ENCODE measurements at places on chromosomes 16 and 17. TPM values are rescaled to one million over a fixed set of nuclear protein-coding genes. Genes with fewer than 3 reads are reported as not detected.

- peak; percentile 40 for DNase-seq
- peaks cover 16% of the 10 kb centered on the region for H3K4me1 ChIP-seq
- peak overlapping the region; percentile 52 for H3K4me3 ChIP-seq
- H3K27ac ChIP-seq = peak overlapping the region; percentile 66
These were observed 683.1 kb upstream of the SALL1 start for GRCh38 chr16:51834133-51834532.

- peaks cover 7% of the 10 kb centered on the region for H3K4me1 ChIP-seq
- no peaks in the 10 kb centered on the region for H3K36me3 ChIP-seq
- no peak for DNase-seq
- peak overlapping the region; percentile 32 for H3K4me3 ChIP-seq
These were observed 236.0 kb downstream of the IRF8 start for GRCh38 chr16:86134802-86135461.

DNA sequence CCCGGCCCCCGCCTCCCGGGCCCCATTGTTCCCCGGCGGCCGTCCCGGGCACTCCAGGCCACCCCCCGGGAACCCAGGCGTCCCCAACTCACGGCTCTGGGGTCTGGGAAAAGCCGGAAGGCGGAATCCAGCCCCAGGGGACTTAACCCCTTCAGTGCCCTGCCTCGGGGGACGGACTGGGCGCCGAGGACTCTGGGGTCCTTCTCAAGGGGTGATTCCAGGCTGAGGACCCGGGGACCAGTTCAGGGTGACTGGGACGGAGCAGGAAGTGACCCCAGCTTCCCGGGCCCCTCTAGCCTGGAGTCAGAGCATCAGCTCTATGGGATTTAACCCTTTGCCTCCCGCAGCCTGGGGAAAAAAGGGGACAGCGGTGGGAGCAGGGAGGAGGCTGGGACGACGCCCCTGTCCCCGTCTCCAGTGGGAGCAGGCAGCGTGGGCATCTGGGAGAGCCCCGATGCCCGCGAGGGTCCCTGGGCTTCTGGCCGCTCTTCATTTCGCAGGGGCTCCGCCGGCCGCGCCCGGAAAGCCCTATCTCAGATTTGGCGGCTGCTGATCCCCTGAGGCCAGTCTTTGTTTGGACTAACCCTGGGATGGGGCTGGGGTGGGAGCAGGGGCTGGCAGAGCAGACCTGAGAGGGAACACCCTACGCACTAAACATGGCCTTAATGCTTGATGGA, at the start of gene ZNF629:
Gene ZNF629, minus strand, starts transcription at position 270 of the 677 bp plus-strand sequence. CDS start 2,723 bp downstream, outside the sequence.
- H3K4me1 ChIP-seq = peaks cover 25% of the 10 kb centered on the region
- peak within 1 kb of the TSS; percentile 92 for H3K4me3 ChIP-seq
- peak within 1 kb of the TSS; percentile 91 for H3K27ac ChIP-seq
- no peaks in the 10 kb centered on the region for H3K27me3 ChIP-seq

DNA sequence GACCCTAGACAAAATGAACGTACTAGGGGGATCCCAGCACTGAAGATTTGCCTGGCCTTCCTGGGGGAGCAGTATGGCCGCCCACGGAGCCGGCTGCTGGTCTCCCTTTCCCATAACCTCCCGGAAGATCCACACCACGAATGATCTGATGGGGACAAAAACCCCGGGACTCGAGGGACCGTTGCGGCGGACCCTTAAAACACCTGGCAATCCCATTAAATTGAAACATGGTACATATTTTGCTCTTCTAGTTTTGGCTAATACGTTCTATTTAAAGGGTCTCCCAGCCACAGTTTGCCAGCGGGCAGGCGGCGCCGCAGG, 45.2 kb upstream of the LCMT1 start:
- DNase-seq = no peak
- H3K4me3 ChIP-seq = peak overlapping the region; percentile 92
- peaks cover 8% of the 10 kb centered on the region for H3K36me3 ChIP-seq

GRCh38 chr16:19831678-19832077, 53.0 kb downstream of the GPRC5B start:
- H3K4me1 ChIP-seq = peaks cover 22% of the 10 kb centered on the region
- DNase-seq = peak; percentile 72
- no peak overlapping the region for H3K27ac ChIP-seq
- H3K27me3 ChIP-seq = no peaks in the 10 kb centered on the region
- no peak overlapping the region for H3K4me3 ChIP-seq
- no peaks in the 10 kb centered on the region for H3K36me3 ChIP-seq

GRCh38 chr16:15873301-15873700, 15.1 kb downstream of the CEP20 start:
- no peaks in the 10 kb centered on the region for H3K27me3 ChIP-seq
- DNase-seq = no peak
- H3K27ac ChIP-seq = no peak overlapping the region

DNA sequence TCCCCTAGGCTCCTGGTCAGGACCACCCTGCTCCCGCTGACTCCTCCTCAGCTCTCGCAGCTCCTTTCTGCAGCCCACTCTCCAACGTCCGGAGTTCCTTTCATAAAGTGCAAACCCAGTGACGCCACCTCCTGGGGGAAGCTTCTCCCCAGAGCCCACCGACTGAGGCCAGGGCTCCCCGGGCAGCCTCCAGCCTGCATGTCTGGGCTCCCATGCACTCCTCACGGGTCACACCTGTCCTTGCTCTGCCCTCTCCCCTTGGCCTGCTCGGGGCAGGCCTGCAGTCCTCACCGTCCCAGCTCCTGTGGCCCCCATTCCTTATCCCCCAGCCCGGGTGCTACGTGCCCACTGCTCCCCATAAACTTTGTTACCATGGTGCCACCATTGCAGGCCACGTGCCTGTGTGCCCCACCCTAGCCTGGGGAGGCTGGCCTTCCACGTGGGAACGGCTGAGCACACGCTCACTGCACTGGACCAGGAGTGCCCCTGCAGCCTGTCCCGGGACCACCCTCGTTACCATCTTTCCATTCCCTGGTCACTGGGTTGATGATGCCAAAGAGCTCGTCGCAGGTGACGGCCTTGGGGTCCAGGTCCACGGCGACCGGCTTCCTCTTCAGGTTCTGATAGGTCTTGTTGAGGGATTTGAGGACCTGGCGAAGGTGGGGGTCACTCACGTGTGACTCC, 84.9 kb downstream of the DNAH17 start:
- DNase-seq = no peak
- no peaks in the 10 kb centered on the region for H3K36me3 ChIP-seq

DNA sequence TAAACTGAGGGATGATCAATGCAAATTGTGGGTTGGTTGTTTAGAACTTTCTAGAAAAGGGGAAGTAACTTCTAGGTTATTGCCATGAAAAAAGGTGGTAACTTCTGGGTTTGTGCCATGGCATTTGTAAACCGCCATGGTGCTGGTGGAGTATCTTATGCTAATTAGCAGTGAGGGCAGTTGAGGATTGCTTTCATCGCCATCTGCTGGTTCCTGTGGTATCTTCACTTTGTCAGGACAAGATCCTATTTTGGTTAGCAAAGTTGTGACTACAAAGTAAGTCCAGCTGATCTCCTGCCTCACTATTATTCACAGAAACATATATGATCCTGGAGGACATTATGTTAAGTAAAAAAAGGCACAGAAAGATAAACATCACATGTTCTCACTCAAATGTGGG, 1332.3 kb downstream of the CDH11 start:
- no peak overlapping the region for H3K27ac ChIP-seq
- no peaks in the 10 kb centered on the region for H3K4me1 ChIP-seq
- no peaks in the 10 kb centered on the region for H3K36me3 ChIP-seq

DNA sequence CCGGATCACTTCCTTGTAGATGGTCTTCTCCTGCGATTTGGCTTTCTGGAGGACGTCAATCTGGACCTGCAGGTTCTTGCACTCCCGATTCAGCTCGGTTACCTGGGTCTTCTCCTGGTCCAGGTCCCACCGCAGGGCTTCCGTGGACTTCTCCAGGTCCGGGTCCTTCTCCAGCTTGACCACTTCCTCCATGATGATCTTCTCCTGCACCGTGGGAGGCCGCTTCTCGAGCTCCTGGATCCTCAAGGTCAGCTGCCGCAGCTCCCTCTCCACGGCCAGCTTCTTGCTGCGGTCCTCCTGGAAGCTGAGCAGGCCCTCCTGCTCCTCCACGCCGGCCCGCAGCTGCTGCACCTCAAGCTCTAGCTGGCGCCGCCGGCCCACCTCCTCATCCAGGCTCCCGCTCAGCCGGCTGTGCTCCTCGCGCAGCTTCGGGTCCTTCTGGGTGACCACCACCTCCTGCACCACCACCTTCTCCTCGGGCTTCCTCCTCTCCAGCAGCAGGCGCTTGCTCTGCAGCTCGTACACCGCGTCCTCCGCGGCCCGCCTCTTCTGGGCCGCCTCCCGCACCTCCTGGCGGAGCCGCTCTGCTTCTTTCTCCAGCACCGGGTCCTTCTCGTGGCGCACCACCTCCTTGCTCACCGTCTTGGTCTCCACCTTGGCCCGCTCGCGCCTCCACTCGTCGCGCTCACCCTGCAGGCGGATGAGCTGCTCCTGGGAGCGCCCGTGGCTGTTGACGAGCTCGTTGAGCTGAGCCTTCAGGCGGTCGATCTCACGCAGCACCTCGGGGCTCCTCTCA, 8.2 kb downstream of the CDK3 start:
- no peak overlapping the region for H3K27ac ChIP-seq
- no peak overlapping the region for H3K4me3 ChIP-seq
- H3K36me3 ChIP-seq = peaks cover 10% of the 10 kb centered on the region
- peaks cover 10% of the 10 kb centered on the region for H3K27me3 ChIP-seq
- DNase-seq = no peak

DNA sequence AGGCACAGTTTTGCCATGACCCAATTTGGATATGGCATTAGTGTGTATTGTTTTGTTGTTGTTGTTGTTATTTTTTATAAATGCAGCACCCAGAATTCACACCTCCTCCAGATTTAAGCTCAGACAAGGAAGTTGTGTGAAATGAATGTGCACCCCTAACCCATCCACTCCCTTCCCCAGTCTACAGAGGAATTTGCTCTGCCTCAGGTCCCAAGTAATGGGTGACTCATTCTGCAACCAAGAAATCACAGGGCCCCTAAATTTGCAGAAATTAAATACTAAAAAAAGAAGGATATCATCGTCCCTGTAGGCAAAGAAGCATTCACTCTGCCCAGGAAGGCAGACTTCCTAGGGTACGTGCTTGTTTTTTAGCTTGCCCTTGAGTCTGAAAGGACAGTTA, 62.3 kb downstream of the CLEC16A start:
- DNase-seq = no peak
- no peaks in the 10 kb centered on the region for H3K27me3 ChIP-seq
- H3K4me1 ChIP-seq = peaks cover 56% of the 10 kb centered on the region

DNA sequence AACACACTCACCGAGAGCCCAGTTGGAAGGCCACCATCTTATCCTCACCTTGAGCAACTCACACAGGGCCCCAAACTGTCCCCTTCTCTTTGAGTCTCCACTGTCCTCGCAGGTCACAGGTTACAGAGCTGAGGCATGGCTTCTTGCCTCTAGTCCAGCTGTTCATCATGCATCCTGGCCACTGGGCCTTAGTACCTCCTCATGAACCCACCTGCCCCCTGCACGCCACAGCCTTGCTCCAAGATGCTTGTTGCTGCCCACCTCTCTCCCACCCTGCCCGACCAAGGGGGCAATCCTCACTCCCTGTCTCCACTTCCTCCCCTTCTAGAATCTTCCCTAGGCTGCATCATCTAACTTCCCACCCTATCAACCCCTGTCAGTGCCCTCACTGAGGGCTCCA, 17.1 kb downstream of the CDH5 start:
- peaks cover 15% of the 10 kb centered on the region for H3K27me3 ChIP-seq
- no peak for DNase-seq
- H3K4me1 ChIP-seq = peaks cover 28% of the 10 kb centered on the region
- H3K4me3 ChIP-seq = no peak overlapping the region

DNA sequence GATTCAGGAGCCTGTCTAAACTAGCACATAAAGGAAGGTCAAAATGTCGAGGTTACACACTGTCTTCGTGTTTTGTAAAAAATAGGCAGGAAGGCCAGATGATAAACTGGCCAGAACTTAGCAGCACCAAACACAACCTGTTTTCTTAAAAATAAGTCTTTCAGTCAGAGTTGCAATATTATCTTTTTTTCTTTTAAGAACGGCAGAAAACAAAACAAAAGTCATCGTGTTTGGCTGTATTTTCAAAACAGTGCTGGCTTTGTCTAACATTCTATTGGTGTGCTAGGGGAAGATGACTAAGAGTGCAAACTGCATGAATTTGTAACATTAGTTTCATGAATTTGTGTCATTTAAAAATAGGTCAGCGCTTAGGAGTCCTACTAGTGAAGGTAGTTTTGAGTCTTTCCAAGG, 5.3 kb downstream of the MAF start:
- no peaks in the 10 kb centered on the region for H3K36me3 ChIP-seq
- H3K4me1 ChIP-seq = peaks cover under 1% of the 10 kb centered on the region
- H3K4me3 ChIP-seq = no peak overlapping the region
- H3K27me3 ChIP-seq = peaks cover 12% of the 10 kb centered on the region
- no peak for DNase-seq

DNA sequence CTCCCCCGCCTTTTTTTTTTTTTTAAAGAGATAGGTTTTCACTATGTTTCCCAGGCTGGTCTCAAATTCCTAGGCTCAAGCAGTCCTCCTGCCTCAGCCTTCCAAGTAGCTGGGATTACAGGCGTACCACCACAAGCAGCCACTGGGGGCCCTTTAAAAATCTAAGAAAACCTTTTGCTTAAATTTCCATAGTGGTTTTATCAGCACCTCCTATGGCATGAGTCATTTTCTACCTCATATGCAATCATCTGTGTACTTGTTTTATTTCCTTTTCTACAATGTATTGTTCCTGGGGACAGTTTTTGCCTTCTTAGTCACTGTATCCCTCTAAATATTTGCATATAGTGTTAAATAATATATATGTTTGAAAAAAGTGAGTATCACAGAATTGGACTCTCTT, 29.2 kb downstream of the GNA13 start:
- H3K36me3 ChIP-seq = 0 out of 2 replicates have a peak, but pooled peaks cover 4% of the 10 kb centered on the region
- no peak overlapping the region for H3K4me3 ChIP-seq
- peaks cover 50% of the 10 kb centered on the region for H3K4me1 ChIP-seq
- H3K27ac ChIP-seq = peak overlapping the region; percentile 58

DNA sequence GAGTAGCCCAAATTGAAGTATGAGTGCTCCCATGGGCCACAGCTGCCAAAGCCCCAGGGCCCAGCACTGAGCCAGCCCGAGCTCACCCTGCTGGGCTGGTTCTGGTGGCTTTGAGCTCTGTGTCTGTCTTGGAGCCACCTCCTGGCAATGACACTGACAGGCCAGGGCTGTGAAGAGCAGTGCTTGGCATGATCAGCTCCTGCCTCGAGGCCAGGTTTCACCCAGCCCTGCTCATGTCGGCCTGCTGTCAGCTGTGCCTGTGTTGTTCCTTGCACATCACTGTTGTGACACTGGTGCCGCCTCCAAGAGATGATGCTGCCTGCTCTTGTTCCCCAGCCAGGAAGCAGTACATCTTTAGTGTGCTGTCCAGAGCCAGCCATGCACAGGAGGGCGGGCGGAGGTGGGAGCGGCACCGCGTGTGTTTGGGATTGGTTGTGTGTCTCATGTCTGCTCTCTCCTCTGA, 26.0 kb downstream of the PLD6 start:
- peaks cover 24% of the 10 kb centered on the region for H3K4me1 ChIP-seq
- H3K27ac ChIP-seq = no peak overlapping the region
- no peak for DNase-seq
- no peak overlapping the region for H3K4me3 ChIP-seq
- H3K36me3 ChIP-seq = peaks cover 47% of the 10 kb centered on the region

- H3K4me1 ChIP-seq = peaks cover 35% of the 10 kb centered on the region
- DNase-seq = no peak
- H3K4me3 ChIP-seq = no peak overlapping the region
- peaks cover 4% of the 10 kb centered on the region for H3K36me3 ChIP-seq
These were observed 28.7 kb upstream of the CRISPLD2 start for GRCh38 chr16:84791088-84791487.

MYH2 gene
- total RNA-seq = not detected

NEUROD2 gene
- total RNA-seq = not detected

CLEC16A gene
- total RNA-seq = 21.6 TPM

CEP131 gene
- 12.9 TPM for total RNA-seq

CCL17 gene
- not detected for total RNA-seq

WNT9B gene
- not detected for total RNA-seq

Measured in HFFc6 (cell line).